ENCODE measurements at places on chromosomes 2 and 18.

- peak; percentile 48 for DNase-seq
These were observed 101.3 kb upstream of the NDUFV2 start for GRCh38 chr18:9001209-9001608.

DNA sequence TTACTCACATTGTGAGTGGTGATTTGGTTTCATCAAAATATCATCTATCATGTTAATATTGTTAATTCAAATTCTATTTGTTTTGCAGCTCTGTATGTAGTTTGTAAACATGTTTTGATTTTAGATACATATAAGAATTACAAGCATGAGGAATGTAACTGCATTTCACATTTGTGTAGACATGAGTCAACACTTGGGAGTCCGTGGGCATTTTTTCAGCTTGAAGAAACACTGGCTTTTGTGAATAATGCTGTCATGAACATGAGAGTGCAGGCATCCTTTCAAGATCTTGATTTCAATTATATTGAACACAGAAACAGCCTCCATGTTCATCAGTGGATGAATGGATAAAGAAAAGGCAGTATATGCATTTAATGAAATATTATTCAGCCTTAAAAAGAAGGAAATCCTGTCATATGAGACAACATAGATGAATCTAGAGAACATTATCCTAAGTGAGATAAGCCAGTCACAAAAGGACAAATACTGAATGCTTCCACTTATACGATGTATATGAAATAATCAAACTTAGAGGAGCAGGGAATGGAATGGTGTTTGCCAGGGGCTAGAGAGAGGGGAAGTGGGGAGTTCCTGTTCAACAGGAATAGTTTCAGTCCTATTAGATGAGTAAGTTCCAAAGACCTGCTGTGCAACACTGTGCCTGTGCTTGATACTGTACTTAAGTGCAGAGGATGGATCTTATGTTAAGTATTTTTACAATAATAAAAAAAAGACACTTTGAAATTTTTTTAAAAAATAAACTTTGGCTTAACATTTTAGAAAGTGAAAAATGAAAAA is 194.9 kb downstream of the LRATD1 start:
- DNase-seq: no peak

DNA sequence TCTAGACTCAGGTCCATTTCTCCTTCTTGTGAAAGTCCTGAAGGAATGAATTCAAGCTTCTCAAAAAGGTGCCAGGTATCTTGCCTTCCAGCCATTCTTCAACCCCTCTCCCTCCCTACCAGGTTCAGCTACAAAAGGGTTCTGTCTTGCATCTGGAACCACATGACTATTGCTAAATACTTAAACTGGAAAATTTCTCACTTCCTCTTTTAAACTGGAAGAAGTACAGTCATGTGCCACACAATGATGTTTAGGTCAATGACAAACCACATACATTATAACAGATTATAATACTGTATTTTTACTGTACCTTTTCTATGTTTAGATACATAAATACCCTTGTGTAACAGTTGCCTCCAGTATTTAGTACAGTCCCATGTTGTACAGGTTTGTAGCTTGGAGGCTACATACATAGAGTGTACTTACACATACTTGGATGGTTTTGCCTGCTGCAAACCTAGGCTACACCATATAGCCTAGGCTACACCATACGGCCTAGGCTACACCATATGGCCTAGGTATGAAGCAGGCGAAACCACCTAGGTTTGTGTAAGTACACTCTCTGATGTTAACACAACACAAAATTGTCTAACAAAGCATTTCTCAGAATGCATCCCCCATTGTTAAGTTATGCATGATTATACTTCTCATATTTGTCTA is 142.0 kb upstream of the DNMT3A start:
- DNase-seq: peak; percentile 18

DNA sequence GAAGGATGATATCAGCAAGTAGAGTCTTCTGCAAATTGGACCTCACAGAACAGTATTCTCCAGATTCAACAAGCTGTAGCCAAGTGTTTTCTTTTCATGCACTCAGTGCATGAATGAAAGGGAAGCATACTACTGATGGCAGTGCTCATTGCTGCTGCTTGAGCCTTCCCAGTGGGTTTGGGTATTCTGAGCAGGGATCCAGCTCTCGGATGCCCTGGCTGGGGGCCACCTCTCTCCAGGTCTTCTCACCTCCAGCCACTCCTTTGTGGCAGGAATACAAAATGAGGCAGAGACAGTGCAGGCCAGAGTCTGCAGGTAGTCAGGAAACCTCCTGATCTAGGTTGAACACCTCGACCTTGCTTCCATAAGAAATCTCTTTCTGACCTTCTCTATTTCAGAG is 390.4 kb upstream of the CELF4 start:
- no peak for DNase-seq

DNA sequence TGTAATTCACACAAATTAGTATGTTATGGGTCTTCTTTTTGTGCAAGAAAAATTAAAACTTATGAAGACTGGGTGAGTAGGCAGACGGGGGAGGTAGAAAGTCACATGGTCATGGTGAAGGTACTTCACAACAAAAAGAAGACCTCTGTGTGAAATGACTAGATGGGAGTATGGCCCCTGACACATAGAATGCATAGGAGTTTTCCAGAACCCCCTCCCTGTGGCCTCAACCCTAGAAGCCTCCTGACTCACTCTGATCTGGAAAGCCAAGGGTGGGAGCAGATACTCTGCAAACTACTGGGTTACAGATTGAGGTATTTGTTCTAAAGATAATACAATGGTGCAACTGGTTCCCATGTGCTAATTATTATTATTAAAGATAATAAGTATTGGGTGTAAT is 23.2 kb downstream of the SATB2 start:
- DNase-seq: no peak

GRCh38 chr18:5979971-5980457 is 84.7 kb upstream of the TMEM200C start:
- no peak for DNase-seq

- DNase-seq: no peak
These were observed 1869.6 kb upstream of the CELF4 start for GRCh38 chr18:39435209-39435608.

All from mesenchymal stem cell (in vitro differentiated cells and primary cell).